Retinal pigment epithelial cell (primary cell): ENCODE measurements at places on chromosomes 1 and 21.

- DNase-seq = no peak
Measured at GRCh38 chr1:212975111-212975918, 25.0 kb downstream of the VASH2 start.

DNA sequence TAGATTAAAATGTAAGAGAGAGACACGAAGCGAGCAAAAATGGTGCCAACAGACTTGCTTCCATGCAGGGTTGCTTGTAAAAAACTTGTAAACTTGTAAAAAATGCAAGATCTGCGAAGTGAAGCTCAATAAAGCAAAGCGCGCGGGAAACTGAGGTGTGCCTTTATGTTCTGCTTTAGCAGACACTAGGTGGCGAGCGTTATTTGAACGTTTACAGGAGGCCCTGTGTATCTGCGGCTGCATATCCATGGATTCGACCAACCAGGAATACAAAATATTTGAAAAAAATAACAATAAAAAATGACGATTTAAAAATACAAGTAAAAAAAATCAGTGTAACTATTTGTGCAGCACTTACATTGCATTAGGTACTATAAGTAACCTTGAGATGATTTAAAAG is 1.5 kb downstream of the UBE2G2 start:
- DNase-seq = no peak

DNA sequence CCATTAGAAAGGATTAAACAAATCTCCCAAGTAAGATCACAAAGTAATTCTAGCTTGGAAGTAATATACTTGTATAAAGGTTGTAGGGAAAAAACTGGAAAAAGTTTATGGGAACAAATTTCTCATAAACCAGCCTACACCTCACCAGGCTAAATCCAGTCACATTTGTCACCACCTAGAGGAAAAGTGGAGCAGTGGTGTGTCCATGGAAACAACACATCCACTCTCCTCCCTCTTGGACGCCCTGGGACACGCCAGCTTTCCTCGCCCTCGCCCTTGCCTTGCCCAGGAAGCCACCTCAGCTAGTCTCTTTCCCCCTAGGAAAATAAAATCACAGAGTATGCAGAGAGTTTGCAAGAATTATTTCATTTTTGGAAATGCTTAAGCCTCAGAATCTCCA is 2.2 kb downstream of the PALMD start:
- no peak for DNase-seq

GRCh38 chr21:45543710-45544448 is 1.6 kb upstream of the SLC19A1 start:
- DNase-seq = no peak

DNA sequence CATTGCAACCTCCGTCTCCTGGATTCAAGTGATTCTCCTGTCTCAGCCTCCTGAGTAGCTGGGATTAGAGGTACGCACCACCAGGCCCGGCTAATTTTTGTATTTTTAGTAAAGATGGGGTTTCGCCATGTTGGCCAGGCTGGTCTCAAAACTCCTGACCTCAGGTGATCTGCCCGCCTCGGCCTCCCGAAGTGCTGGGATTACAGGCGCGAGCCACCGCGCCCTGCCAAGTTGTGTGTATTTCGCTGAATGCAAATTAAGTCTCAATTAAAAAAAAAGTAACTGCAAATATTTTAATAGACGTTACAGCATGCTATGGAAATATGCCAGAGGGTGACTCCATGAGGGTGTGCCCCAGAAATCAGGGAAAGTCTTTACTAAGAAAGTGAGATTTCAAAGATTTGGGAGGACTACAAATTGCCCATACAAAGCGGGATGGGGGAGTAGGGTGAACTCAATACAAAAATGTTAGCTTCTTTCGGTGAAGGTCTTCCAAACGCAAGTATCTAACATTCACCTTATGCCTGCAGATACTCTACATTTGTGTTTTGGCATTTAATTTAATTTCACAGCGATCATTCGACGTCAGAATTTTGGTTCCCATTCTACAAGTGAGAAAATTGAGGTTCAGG is 85.6 kb downstream of the NKAIN1 start:
- no peak for DNase-seq

DNA sequence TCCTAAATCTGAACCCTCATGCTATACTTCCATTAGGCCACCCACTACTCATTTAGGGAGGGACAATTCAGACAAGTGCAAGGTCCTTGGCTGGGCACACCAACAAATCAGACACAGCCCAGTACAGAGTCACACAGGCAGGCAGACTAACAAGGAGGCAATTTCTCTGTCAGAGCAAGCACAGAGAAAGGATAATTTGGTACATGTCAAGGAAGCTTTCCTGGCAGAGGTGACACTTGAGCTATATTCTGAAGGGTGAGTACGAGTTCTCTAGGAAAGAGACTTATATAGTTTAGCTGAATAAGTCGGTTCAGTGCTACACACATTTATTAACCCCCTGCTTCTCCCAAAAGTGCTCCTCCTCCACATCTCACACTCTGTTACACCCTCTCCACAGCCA is 455.9 kb downstream of the OMA1 start:
- DNase-seq = no peak

DNA sequence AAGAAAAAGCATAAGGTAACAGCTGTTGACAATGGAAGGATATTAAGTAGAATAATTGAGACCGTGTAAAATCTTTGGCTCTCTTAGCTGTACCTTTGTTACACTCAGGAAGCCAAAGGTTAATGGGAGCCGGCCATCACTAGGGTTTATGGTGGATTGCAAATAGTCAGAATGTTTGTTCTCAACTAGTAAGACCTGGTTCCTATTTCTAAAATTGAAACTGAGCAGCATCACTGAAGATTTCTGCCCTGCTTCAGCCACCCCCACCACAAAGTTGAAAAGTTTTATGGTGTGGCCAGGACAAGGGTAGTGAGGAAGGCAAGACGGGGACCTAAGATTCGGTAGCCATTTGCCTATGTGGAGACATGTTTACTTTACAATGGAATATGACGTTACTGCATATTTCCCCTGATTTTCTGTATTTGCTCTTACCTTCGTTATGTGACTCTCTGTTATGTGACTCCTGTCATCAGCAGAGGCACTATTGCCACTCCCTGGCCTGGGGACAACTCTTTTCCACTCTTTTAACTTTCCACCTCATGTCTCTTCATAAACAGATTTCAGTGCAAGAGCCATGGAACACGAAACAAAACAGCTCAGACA is 41.4 kb upstream of the KIF1B start:
- no peak for DNase-seq

- no peak for DNase-seq
Measured at GRCh38 chr21:41961753-41962152, 7.9 kb upstream of the C2CD2 start.

GRCh38 chr1:7408771-7409150 is 362.3 kb upstream of the VAMP3 start:
- no peak for DNase-seq
